ENCODE measurements at places on chromosomes 11 and 22. TPM values are rescaled to one million over a fixed set of nuclear protein-coding genes. Genes with fewer than 3 reads are reported as not detected.

The RBMXL2 gene
- polyA plus RNA-seq: not detected

The TBC1D22A gene
- polyA plus RNA-seq: 2.9 TPM

The MYRF gene
- polyA plus RNA-seq: not detected

The EHD1 gene
- 2.5 TPM for polyA plus RNA-seq

The DCDC1 gene
- polyA plus RNA-seq: 0.04 TPM

The FERMT3 gene
- not detected for polyA plus RNA-seq

The UBQLN3 gene
- polyA plus RNA-seq: not detected

The C22orf39 gene
- polyA plus RNA-seq: 46.1 TPM

The APBB1 gene
- polyA plus RNA-seq: 52.5 TPM

The SLC6A5 gene
- polyA plus RNA-seq: 0.60 TPM

The SAA2 gene
- polyA plus RNA-seq: not detected

The KCNA4 gene
- polyA plus RNA-seq: 0.31 TPM

The KRTAP5-7 gene
- polyA plus RNA-seq: not detected
